ENCODE measurements at places on chromosomes 2 and 18.

GRCh38 chr2:219410390-219410789 lies 7.8 kb upstream of the DES start:
- DNase-seq, result no peak

- no peak for DNase-seq
These were observed 135.5 kb upstream of the CREB1 start for GRCh38 chr2:207394203-207394781.

DNA sequence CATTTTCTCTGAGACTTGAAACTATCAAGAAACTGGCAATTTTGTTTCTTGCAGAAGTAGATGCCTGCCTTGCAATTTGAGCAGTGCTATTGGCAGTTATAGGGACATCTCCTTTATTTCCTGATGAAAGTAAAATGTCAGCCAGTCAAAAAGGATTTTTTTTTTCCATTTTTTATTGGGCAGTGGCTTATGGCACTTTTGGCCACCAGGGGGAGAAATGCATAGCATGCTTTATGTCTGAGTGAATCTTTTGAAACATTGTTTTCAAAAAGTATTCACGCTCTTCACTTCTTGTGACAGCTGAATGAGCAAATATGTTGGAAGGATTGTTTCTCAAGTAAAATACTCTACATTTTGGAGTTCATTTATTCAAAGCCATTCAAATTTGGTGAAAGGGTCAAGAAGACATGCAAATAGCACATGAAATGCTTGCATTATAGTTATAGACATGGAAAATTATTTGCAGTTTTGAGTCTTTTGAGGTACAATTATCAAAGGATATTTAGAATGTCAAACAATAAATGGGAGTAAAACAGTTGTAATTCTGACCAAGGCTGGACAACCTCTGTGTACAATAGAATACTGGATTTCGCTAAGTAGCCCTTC lies 491.0 kb downstream of the CDH2 start:
- DNase-seq, result no peak

- DNase-seq, result no peak
These were observed 1108.1 kb upstream of the DDX18 start for GRCh38 chr2:116706396-116706795.

DNA sequence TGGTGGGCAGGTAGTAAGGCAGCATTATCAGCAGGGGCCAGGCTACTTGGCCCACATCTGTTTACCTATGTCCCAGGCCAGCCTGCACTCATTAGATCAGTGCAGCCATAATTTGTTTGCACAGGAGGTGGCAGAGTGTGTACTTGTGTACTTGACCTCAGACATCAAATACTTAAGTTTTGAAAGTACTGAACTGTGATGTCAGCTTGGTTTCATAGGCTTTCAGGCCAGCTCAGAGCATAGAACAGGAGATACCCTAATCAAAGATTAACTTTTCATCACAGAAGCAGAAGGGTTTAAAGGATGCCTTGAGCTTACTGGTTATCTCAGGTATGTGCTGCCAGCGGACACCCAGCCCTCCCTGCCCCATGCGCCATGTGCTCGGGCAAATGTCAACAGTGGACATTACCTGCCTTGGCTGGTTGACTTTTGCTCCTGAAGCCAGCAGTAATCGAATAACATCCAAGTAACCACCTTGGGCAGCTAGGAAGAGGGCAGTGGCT lies 33.2 kb downstream of the ANKRD29 start:
- no peak for DNase-seq

DNA sequence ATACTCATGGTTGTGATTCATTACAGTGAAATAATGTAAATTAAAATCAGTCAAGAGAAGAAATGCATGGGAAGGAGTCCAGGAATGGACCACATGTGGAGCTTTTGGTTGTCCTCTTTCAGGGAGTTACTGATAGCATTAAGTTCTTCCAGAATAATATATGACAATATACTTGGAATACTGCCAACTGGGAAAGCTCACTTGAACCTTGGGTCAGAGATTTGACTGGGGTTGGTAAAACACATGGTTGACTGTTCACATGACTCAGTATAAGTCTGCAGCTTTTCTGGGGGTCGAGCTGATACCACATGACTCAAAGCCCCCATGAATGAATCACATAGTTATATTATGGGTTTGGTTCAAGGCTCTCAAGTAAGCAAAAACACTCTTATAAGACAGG lies 1109.0 kb upstream of the CHAC2 start:
- no peak for DNase-seq

GRCh38 chr2:25105336-25106085 lies 62.9 kb downstream of the POMC start:
- no peak for DNase-seq

- no peak for DNase-seq
These were observed 104.6 kb downstream of the PTPN4 start for GRCh38 chr2:119864318-119864717.

DNA sequence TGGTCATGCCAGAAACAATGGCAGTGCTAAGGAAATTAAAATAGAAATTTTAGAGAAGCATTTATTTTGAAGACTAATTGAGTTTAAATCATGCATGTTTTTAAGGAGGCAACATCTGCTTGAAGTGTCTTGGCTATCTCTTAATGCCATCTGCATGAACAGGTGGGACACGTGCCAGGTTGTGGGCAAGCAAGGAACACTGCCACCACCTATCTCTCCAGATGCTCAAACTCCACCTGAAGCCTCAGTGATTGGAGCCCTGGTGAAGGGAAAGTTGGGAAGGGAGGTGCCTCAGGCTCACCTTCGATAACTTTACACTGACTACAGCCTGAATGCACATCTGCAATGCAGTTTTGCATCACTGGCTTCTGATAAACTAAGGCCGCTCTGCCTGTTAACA lies 91.5 kb downstream of the TPGS2 start:
- no peak for DNase-seq
